ENCODE measurements at places on chromosomes 1 and 21. TPM values are rescaled to one million over a fixed set of nuclear protein-coding genes. Genes with fewer than 3 reads are reported as not detected.

EDARADD gene
- total RNA-seq: 0.52 TPM

NKAIN1 gene
- 1.4 TPM for total RNA-seq

RNU1-4 gene
- 1,866 TPM for total RNA-seq

PATJ gene
- total RNA-seq: 8.2 TPM

TYW3 gene
- total RNA-seq: 29.7 TPM

TBX19 gene
- total RNA-seq: 2.5 TPM

PGBD2 gene
- total RNA-seq: 5.7 TPM

SH3D21 gene
- 2.9 TPM for total RNA-seq

RASSF5 gene
- 0.75 TPM for total RNA-seq

OLIG2 gene
- total RNA-seq: not detected

ZNF697 gene
- total RNA-seq: 4.8 TPM

ASCL5 gene
- total RNA-seq: 0.22 TPM

OR2T29 gene
- total RNA-seq: not detected

RIMS3 gene
- total RNA-seq: 9.9 TPM

FAM163A gene
- total RNA-seq: not detected

GBP3 gene
- 6.3 TPM for total RNA-seq
